ENCODE measurements at places on chromosomes 7 and 10.

DNA sequence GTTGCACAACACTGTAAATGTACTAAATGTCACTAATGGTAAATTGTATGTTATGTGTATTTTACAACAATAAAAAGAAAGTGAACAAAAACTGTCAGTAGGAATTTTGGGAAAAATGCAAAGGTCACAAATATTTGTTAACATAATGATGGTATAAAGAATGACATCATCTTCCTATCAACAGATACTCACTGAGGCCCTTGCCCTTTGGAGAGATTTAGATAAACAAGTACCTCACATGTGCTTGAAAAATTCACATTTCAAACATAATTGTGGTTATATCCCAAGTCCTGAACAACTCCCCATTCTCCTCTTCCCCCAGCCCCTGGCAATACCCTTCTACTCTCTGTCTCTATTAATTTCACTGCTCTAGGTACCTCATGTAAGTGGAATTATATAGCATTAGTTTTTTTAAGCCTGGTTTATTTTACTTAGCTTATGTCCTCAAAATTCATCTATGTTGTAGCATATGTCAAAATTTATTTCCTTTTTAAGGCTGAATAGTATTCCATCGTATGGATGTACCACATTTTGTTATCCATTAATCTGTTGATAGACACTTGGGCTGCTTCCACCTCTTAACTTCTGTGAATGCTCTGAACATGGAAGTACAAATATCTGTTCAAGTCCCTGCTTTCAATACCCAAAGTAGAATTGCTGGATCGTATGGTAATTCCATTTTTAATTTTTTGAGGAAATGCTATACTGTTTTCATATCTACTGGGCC lies 90.5 kb downstream of the WIPF3 start:
- DNase-seq = no peak

- no peak for DNase-seq
Observed at GRCh38 chr7:99133766-99134564, 9.9 kb downstream of the SMURF1 start.

DNA sequence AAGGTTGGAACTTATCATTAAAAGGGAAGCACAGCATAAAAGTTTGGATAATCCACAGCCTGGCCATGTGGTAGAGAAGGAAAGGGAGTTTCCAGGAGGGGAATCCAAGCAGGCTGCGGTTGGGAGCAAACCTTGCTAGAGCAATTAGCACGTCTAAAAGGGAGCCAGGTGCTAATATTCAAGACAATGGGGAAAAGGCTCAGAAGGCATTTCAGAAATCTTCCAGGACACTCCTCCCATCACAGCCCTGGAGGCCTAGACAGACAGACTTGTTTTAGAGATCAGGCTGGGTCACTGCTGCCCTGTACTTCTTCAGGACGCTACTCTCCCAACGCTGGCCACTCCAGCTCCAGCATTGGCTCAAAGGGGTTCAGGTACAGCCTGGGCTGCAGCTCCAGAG lies 96.2 kb upstream of the KAT6B start:
- no peak for DNase-seq

DNA sequence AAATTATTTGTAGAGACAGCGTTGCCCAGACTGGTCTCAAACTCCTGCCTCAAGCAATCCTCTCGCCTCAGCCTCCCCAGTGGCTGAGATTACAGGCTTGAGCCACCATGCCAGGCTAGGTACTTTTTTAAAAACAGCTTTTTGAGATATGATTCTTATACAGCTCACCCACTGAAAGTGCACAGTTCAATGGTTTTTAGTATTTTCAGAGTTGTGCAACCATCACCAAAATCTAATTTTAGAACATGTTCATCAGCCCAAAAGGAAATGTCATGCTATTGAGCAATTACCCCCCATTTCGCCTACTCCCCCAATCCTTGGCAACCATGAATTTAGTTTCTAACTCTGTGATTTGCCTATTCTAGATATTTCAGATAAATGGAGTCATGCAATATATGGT lies 73.7 kb downstream of the EVX1 start:
- no peak for DNase-seq

Data from GM18507 (cell line).